ENCODE measurements at places on chromosomes 7 and 10.
A peak's percentile ranks its signal among the peaks of the same experiment; 100 is the strongest.

DNA sequence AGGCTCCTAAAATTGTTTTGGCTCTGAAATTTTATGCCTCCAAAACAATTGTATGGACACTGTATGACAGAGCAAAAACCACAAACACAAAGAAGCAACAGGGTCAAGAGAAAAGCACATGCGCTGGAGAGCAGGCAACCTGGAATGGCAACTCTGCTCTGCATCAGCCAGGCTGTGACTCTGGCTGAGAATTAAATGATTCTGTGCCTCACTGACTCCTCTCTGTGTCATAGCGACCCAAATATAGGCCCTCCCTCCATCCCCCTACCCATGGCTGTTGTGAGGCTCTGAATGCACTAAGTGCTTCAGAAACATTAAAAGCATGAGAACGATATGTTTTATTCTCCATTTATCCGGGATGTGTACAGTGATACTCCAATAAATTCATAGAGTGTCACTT, 24.9 kb upstream of the NEBL start:
- no peak for DNase-seq

GRCh38 chr10:14838582-14839304, 637 bp downstream of the HSPA14 start:
- DNase-seq = peak; percentile 72

GRCh38 chr10:35546824-35547225, 58.3 kb upstream of the GJD4 start:
- DNase-seq = no peak

- peak; percentile 50 for DNase-seq
Observed at GRCh38 chr10:133324198-133324792, 12.4 kb downstream of the CALY start.

GRCh38 chr7:40674316-40674715, 539.5 kb downstream of the SUGCT start:
- DNase-seq = no peak

DNA sequence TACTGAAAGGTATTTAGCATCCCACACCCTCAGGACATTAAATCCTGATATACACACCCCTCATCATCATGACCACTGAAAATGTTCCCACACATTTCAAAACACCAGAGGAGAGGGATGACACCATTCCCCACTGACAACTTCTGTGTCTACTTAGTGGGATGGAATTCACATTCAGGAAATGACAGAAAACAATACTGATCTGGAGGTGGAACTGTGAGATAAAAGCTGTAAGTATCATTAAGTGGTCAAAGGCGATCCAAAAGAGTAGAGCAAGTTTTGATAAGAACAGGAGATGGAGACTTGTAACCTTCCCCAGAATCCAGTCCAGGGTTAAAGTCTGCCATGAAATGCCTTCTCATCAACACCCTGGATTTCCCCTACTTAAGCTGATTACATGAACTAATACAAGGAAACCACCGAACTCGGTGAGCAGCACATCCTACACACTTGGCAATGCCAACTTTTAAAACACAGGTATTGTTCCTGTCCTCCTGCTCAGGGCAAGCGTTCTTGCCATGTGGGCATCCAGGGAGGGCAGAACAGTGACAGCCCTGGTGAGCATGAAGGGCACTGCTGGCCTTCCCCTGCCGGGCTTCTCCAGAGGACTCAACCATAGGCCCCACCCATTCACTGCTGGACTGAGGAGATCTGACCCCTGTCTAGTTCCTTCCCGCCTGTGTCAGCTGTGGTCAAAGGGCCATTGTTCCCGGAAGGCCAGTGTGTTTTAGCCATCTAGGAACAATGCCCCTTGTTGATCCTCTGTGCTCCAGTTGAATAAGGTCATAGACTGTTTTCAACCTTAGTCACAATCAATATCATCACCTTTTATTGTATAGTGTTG, 85.0 kb downstream of the SGMS1 start:
- DNase-seq = no peak

- no peak for DNase-seq
Observed at GRCh38 chr10:5776881-5777197, 36.4 kb downstream of the GDI2 start.

- no peak for DNase-seq
Observed at GRCh38 chr10:22669163-22669711, 45.1 kb downstream of the PIP4K2A start.

DNA sequence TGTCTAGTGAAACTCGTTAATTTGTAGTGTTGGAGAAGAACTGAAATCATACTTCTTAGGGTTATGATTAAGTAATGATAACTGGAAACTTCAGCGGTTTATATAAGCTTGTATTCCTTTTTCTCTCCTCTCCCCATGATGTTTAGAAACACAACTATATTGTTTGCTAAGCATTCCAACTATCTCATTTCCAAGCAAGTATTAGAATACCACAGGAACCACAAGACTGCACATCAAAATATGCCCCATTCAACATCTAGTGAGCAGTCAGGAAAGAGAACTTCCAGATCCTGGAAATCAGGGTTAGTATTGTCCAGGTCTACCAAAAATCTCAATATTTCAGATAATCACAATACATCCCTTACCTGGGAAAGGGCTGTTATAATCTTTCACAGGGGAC, 187.6 kb downstream of the CFTR start:
- no peak for DNase-seq

DNA sequence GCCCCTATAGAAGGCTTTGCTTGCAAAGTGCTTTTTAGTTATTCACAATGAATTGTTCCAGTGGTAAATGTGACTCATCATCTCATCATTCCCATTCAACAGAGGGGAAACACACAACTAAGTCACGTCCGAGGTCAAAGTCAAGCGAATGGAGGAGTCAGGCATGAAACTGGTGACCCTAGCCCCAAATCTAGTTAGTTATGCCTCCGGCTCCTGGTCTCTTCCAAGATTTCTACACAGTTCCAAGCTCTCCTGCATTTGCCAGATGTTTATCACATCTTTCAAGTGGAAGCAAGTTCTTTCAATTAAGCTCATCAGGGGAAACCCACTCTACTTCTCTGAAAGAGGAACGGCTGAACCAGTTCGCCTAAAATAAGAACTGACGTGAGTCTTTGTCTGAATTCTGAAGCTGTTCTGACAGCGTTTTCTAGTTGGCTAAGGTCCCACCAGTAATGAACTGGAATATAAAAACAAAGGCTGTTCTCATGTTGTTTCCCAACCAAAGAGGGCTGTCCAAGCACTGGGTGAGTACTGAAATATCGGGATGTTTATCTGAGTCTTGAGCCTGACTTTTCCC, 140.9 kb upstream of the NRBF2 start:
- peak; percentile 57 for DNase-seq

DNA sequence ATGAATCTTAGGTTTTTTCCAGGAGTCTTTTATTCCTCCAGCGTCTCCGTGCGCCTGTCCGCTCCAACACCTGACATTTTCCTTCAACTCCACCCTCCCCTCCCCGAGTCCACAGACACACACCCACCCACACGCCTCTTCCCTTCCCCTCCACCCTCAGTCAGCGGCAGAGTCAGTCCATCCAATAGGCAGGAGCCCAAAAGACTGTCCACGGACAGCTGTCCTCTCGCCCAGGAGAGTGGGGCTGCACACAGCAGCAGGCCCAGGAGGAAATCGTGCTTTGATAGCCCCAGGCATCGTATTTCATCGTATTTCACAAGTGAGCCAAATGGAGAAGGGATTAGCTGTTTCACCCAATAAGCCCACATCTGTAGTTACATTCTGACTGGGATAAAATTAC, 285.1 kb downstream of the ZEB1 start:
- DNase-seq = no peak

DNA sequence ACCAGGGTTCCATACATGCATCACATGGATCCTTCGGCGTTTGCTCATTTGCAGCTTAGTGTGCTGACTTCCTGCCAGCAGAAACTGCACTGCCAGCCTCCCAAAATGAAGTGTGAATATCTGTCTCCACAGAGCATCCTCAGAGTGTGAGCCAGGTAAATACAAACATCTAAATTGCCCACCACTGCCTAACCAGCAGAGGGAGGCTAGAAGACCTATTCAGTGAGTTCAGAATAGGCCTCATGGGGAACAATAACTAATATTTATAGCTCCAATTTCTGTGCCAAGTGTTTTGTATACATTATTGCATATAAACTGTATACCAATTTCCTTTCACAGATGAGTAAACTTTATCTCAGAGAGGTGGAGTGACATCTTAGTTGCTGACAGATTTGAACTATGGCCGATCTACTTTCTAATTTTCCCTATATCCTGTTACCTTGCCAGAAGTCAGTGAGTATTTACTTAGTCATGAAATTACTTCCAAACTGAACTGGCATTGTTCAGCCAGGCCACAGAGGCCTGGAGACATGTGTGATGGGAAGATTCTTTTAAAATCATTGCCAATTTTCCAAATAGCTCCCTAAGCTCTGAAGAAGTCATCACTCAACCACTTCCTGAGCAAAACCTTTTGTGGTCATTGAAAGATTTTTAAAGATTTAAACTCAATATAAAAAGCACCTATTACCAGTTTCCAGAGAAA, 926.5 kb upstream of the GHITM start:
- no peak for DNase-seq

GRCh38 chr7:101718363-101719122, 89.4 kb upstream of the MYL10 start:
- peak; percentile 23 for DNase-seq

DNA sequence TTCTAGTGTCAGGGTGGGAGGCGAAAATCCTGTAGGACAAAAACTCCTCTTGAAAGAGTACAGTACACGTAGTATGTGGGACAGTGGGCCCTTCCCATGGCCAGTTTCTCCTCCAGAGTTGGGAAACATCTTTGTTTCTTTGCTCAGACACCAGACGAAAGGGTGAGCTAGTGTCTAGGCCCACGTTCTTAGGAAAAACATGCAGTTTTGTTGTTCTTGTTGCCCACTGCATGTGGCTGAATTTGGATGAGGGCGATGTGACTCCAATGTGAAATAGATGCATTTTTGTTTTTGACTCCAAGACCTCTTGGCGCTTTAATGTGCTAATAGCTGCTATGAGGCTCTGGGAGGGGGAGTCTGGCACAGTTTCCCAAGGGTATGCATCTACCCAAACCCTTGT, 100.8 kb downstream of the ATXN7L1 start:
- DNase-seq = no peak

DNA sequence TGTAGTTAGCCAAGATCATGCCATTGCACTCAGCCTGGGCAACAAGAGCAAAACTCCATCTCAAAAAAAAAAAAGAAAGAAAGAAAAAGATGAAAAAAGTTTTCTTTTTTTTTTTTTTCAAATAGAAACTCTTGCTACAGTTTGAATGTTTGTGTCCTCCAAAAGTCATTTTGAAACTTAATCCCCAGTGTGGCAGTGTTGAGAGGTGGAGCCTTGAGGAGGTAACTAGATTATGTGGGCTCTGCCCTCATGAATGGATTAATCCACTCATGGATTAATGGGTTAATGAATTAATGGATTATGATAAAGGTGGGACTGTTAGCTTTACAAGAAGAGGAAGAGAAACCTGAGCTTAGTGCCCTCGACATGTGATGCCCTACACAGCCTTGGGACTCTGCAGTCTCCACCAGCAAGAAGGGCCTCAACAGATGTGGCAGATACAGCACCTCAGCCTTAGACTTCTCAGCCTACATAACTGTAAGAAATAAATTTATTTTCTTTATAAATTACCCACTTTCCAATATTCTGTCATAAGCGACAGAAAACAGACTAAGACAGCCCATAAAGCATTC, 25.1 kb downstream of the CPEB3 start:
- no peak for DNase-seq

DNA sequence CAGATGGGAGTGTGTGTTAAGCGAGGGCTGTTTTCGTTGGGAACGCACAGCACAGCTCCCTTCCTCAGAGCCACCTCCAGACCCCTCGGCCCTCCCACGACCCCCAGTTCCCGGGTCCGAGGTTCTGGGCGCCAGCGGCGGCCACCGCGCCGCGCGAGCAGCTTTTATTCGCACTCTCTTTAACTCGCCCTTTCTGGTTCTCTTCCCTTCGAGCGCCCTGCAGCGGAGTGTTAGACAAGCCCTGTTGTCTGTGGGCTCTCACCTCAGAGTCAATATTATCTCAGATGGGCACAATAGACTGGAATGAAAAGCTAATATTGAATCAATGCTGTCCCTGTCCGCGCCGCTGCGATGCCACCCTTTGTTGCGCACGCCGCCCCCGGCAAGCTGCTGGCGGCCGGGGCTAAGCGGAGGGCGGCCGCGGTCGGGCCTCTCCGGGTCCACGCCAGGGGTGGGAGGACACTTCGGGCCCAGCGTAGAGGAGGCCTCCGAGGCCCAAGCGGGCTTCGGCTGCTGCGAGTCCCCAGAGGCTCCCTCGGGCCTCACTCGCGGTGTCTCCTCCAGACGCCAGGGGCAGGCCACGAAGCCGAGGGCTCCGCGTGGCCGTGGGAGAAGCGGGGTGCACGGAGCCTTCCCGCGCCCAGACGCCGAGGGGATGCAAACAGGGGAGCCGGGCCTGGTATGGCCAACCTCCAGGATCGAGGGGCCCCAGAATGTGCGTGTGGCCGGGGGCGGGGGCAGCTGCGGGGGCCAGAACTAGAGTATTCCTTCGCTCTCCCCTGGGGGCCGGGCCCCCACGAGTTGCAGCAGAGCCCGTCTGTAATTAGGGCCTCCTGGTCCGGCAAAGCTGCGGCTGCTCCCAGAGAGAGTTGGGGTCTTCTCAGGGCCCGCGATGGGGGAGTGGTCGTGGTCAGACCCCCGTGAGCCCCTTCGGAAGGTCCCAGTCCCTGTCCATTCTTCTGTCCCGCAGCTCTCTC, 7.9 kb upstream of the EMX2 start:
- DNase-seq = peak; percentile 78

DNA sequence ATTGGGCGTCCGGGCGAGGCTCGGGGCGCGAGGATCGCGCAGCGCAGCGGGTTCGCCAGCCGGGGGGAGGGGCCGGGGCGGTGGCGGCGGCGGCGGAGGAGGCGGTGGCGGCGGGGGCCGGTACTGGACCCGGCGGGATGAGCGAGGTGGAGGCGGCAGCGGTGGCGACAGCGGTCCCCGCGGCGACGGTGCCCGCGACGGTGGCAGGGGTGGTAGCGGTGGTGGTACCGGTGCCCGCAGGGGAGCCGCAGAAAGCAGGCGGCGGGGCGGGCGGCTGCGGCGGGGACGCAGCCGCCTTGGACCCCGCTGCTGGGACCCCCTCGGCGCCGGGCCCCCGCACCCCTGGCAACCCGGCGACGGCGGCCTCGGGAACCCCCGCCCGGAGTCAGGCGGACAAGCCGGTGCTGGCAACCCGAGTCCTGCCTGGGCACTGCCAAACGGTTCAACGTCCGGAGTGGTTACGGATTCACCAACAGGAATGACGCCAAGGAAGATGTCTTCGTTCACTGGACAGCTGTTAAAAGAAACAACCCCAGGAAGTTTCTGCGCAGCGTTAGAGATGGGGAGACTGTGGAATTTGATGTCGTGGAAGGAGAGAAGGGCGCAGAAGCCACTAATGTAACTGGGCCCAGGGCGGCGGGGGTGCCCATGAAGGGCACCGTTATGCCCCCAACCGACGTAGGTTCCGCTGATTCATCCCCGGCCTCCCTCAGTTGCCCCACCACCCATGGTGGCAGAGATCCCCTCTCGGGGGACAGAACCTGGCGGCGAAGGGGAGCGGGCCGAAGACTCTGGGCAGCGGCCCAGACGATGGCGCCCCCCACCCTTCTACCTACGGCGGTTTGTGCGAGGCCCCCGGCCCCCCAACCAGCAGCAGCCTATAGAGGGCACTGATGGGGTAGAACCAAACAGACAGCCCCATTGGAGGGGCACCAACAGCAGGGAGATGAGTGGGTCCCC, 100.3 kb upstream of the CPXM2 start:
- DNase-seq = no peak
